ENCODE measurements at places on chromosomes 2 and 18.
A peak's percentile ranks its signal among the peaks of the same experiment; 100 is the strongest.

DNA sequence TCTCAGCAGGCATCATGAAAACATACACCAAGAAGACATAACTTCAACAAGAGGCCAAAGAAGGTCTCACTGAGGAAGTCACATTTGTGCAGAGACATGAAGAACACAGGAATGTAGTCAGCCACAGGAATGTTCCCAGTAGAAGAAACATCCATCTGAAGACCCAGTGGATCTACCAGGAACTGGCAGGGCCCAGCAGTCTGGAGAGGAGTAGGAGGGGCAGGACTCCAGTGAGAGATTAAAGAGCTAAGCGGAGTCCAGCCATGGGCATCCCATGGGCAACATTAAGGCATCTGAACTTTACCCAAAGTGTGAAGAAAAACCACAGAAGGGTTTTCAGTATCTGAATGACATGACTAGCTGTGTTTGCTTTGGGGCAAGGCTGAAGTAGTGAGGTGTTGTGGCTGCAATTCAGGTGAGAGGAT, 103.1 kb downstream of the UPP2 start:
- no peak for DNase-seq

- DNase-seq = no peak
These were observed 566.0 kb downstream of the EPHA4 start for GRCh38 chr2:221006084-221006483.

DNA sequence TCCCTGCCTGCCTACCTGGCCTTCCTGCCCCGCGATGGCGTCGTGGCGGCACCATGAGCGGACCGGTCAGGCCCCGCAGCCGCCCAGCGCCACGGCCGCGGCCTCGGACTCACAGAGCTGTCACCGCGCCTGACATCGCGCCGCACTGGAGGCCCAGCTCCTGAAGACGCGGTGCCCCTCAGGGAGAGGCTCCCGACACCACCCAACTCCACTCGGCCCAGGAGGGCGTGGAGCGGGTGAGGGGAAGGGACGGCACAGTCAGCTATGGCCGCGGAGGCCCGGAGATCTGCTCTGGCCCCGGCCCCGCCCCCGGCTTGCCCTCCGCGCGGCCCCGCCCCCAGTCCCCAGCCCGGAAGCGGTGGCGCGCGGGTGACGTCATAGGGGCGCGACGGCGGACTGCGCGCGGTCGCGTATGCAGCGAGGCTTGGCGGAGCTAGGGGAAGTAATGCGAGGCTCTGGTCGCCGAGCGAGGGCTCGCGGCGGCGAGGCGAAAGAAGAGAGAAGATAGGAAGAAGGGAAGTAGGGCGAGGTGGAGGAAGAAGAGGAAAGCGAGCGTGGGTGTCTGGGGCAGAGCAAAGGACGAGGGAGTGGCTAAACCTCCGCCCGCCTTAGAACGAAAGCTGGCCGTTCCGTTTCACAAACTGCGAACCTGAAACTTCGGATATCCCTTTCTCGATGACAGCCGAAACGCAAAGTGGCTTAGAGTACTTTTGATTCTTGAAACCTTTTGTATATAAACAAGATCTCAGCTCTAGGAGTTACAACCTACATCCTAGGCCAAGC, at the start of gene SLC35F5:
Gene SLC35F5 (minus strand): TSS at position 288 of the 783 bp plus-strand sequence. CDS start 233 bp downstream, at position 55.
- DNase-seq = peak; percentile 94

GRCh38 chr18:13629841-13630715, 96.3 kb downstream of the FAM210A start:
- no peak for DNase-seq

DNA sequence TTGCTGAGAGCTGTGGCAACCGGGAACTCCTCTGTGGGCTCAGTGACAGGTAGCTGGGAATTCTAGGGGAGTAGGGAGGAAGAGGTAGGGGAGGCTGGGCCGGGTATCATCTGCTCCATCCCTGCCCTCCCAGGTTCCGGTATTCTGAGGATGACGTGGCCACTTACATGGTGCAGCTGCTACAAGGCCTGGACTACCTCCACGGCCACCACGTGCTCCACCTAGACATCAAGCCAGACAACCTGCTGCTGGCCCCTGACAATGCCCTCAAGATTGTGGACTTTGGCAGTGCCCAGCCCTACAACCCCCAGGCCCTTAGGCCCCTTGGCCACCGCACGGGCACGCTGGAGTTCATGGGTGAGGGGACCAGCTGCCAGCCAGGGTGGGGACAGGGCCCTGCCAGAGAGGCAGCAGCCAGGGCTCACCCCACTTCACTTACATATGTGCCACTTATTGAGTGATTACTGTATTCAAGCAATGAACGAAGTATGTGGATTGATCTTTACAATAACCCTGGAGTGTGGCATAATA, 8.0 kb upstream of the GMPPA start:
- no peak for DNase-seq

DNA sequence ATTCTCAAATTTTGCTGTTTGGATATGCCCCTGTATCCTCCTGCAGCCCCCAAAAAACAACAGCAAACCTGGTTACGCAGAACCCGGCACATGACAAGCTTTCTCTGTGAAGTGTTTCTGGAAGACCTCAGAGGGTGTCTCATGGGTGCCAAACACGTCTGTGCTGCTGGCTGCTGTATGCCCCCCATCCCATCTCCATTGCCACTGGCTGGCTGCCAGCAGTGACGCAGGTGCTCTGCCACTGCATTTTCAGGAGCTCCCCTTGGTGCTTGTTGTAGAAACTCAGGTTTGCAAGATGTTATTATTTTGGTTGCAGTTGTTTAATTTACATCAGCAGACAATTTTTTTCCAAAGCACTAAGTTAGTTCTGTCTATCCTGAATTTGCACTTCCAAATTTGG, 166.4 kb upstream of the FANCL start:
- no peak for DNase-seq

DNA sequence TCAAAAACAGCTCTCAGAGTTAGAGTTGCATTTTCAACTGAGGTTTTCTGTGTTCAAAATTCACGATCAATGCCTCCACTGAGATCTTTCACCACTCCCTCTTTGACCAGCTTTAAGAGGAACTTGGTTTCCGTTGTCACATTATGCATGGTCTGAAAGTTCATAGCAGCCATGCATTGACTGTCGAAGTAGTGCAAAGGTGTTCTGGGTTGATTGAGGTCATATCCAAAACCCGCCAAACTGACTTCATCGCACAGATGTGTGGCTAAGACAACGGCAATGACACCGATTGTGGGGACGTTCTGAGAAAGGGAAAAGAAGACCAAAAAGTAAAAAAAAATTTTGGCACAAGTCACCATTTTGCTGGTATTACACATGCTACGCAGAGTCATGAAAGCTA, 48.7 kb downstream of the ST3GAL5 start:
- no peak for DNase-seq

GRCh38 chr2:197307236-197307932, 3.2 kb downstream of the ANKRD44 start:
- DNase-seq = no peak

- no peak for DNase-seq
These were observed 70.3 kb upstream of the ACVR1C start for GRCh38 chr2:157699009-157699408.

- no peak for DNase-seq
These were observed 976.1 kb upstream of the GYPC start for GRCh38 chr2:125679903-125680302.

DNA sequence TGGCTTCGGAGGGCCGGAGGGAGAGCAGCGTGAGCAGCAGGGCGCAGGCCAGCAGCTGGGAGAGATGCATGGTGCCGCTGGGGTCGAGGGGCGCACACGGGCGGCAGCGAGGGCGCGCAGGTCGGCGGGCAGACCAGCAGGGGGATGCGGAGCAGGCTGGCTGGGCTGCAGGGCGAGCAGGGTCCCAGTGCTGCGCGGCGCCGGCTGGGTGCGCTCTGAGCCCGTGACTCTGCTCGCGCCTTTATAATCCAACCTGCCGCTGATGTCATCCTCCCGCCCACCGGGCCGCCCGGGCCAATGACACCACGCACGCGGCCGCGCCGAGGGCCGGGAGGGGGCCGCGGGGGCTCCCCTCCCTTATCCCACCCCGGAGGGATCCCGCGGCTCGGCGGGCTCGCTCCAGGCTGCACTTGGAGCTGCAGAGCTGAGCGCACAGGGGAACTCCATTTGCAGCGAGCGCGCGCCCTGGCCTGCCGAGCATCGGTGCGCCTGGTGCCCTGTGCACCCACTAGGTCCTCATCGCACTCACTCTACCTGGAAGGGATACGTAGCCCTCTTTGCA, at the start of gene NPPC:
Gene NPPC (minus strand): TSS at position 217 of the 562 bp plus-strand sequence. CDS start 147 bp downstream, at position 70.
- DNase-seq = no peak

DNA sequence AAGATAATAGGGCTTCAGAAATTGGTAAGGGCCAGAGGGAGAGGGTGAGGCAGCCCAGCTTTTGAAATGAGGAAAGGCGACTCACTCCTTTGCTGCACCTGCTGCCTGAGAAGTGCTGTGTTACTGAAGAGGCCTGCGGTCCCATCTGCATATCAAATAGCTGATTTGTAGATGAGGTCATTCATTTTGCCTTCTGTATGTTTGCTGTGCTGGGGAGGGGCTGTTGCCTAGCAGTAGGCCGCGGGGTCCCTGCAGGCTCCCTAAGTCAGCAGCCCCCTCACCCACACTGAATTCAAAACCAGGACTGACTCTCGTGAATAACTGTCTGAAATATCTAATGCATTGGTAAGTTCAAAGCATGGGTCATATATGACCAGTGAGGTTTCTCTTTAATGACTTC, 377.2 kb downstream of the SOX11 start:
- DNase-seq = no peak

- DNase-seq = no peak
These were observed 42.8 kb upstream of the LAPTM4A start for GRCh38 chr2:20094142-20094755.

DNA sequence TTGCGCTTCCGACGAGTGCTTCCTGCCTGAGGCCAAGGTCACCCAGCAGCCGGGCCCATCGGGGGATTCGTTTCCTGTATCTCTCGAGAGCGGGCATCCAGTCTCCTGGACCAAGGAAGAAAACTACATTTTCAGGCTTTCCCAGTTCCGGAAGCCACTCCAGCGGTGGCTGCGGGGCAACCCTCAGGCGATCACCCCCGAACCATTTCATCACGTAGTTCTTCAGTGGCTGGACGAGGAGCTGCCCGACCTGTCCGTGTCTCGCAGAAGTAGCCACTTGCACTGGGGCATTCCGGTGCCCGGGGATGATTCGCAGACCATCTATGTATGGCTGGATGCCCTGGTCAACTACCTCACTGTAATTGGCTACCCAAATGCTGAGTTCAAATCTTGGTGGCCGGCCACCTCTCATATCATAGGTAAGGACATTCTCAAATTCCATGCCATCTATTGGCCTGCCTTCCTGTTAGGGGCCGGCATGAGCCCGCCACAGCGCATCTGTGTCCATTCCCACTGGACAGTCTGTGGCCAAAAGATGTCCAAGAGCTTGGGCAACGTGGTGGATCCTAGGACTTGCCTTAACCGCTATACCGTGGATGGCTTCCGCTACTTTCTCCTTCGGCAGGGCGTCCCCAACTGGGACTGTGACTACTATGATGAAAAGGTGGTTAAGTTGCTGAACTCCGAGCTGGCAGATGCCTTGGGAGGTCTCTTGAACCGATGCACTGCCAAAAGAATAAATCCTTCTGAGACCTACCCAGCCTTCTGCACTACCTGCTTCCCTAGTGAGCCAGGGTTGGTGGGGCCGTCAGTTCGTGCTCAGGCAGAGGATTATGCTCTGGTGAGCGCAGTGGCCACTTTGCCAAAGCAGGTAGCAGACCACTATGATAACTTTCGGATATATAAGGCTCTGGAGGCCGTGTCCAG, 1.0 kb downstream of the MARS2 start:
- no peak for DNase-seq

GRCh38 chr2:196487417-196487816, 152.1 kb upstream of the CCDC150 start:
- no peak for DNase-seq

DNA sequence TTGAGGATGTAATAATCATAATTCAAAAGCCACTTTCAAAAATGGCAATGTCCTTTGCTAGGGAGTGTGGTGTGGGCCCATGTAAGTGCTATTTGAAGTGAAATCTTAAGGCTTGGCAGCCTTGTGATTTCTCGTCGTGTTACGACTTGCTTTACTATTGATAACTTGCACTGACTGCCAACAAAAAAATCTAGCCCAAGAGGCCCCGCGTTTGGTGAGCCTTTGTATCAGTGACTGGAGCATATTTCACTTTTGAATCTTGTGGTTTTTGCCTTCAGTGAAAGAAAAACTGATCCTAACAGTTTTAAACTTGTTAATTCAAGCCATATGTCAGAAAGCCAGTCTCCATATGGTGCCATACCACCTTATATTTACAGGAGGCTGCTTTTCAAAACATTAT, 248.0 kb downstream of the TMEM182 start:
- no peak for DNase-seq

- no peak for DNase-seq
These were observed 80.5 kb upstream of the ITPRID2 start for GRCh38 chr2:181810823-181811695.

DNA sequence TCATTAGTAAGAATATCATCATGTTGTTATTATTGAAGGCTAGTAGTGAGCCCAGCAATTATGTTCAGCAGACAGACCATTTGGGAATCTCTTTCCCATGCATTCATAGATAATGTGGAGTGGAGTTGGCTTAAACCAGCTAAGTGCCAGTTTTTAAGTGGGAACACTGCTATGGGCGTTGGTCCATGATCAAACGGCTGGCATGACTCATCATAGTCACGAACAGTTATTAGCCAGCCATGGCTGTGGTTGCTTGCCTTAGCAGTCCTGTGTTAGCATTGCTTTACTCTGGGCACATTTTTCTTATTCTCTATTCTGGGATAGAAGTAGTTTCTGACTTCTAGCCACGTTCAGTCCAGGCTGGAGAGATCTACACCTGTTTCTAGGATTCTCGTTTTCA, 17.7 kb downstream of the EIF4E2 start:
- no peak for DNase-seq

DNA sequence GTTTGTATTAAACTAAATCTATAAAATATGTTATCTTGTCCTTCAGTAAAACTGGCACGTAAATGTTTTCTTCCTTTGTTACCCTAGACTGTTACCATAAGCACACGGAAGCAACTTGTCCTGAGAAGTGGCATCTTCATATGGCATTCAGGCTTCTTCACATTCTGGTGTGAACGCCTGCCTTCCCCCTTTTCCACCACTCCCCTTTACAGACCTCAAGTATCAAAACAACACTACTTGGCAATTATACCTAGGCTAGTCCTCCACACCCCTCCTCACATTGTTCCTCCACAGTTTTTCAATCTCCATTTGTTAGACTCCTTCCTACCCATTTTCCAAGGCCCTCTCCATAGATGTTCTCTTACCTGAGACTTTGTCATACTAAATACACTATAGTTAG, 2.9 kb downstream of the MEX3C start:
- no peak for DNase-seq

DNA sequence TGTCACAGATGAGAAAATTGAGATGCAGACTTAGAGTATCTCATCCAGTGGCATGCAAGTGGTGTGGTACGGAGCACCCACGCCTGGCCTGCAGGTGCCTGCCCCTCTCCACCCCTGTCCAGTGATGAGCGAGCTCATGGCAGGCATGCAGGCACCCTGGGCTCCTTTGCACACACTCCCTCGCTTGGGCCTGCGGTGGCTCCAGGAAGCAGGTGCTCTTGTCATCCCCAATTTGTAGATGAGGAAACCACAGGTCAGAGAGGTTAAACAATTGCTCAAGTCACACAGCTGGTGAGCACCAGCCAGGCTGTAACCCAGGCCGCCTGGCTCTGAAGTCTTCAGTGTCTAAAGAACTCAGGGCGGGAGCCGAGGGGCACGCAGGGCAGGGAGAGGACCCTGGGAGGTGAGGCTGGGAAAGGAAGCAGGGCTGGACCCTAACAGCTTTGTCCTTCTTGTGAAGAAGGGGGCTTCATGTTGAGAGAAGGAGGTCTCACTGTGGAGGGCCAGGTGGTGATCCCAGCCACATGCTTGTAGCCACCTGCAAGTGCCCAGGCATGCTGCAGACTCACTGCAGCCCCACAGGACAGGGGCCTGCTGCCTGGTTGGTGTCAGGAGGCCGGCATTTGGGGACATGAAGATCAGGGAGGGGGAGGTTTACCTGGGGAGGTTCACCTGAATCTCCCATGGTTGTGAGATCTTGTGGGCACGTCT, 166.2 kb downstream of the SH3RF3 start:
- no peak for DNase-seq
